Hematopoietic multipotent progenitor cell treated with erythropoietin and hydrocortisone succinate and interleukin-3 and kit ligand, for 17 days (in vitro differentiated cells): ENCODE measurements at places on chromosomes 1 and 21.

DNA sequence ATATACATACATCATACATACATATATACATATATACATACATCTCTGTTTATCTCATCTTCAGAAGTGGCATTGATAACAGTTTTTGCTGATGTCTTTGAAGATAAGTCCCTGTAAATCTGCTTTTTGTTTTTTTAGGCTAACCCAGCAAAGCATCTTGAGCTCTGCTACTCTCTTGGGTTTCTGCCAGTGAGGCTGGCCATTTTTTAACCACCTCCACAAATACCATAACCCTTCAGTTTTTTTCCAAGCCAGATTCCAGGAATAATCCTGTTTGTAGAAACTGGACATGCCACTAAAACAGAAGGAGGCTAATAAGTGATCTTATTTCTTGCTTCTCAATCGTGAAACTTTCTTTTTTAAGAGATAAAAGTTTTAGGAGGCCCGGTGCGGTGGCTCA, 21.6 kb downstream of the SDHC start:
- no peak for DNase-seq

- no peak for DNase-seq
Measured at GRCh38 chr1:194298007-194298598, 1111.7 kb upstream of the B3GALT2 start.

- no peak for DNase-seq
Measured at GRCh38 chr1:115976921-115977498, 697 bp downstream of the SLC22A15 start.

- DNase-seq: peak; percentile 57
Measured at GRCh38 chr21:45403825-45404729, 888 bp upstream of the COL18A1 start.

DNA sequence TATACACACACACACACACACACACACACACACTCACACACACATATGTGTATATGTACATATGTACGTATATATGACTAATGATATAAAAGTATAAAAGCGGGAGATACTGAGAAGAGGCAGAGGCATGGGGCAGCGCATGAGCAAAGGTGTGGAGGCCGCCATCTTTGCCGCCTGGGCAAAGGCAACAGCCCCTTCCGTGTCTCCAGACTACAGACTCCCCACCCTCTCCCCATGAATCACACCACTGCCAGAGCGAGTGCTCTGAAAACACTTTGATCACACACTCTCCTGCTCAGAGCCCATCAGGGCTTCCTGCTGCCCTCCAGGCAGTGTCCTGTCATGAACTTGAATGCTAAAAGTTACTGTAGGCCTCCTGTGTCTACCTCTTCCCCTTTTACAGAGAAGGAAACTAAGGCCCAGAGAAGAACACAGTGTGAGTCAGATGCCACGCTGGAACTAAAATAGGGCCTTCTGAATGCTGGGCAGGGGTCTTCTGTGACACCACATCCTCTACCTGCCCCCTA, 54.7 kb upstream of the SSBP3 start:
- DNase-seq: no peak

DNA sequence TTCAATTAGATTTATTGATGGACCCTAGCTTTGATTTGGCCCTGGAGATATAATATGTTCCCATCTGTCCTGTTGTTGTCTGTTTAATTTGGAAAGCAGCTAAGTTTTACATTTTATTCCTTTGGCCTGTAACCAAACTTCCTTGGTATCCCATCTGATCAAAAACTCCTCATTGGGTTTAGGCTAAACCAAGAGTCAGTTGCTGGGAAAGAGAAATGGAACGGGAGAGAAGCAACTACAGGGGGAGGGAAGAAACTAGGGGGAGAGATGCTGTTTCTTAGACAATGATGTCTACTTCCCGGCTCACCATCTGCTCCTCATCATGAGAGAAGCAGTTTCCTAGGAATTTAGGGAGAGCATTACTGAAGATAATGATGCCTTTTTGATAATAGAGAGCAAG, 141.8 kb downstream of the SYT2 start:
- DNase-seq: no peak

DNA sequence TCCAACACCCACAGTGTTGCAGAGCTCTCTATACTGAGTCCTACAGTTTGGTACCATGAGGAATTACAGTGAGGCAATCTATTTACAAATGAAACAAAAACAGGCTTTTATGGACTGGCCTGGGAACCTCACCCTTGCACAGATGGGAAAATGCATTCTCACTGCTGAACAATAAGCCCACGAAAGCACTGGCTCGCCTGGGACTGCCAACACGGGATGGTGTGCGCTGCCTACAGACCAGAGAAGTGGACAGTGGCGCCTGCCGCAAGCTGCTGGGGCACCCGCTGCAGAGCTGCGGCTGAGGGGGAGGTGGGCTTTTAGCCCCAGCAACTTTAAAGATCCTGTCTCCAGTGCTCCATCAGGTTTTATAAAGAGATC, 28.5 kb upstream of the ABCG1 start:
- DNase-seq: no peak

DNA sequence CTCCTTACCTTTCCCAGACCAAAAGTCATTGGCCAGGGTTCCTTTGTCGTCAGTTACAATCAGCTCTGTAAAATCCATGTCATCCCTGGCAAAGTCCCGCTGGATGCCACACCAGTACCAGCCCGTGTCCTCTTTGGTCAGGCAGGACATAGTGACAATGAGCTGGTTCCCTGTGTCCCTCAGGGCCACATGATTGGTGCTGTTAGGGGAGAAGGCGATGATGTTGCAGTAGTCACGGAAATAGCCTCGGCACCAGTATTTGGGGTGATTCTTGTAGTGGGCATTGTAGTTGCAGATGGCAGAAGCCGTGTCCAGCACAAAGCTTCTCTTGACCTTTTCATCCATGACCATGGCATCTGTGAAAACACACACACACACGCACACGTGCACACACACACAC, 14.8 kb downstream of the ADORA3 start:
- DNase-seq: no peak

- DNase-seq: no peak
Measured at GRCh38 chr1:230752407-230752806, 5.2 kb downstream of the CAPN9 start.

DNA sequence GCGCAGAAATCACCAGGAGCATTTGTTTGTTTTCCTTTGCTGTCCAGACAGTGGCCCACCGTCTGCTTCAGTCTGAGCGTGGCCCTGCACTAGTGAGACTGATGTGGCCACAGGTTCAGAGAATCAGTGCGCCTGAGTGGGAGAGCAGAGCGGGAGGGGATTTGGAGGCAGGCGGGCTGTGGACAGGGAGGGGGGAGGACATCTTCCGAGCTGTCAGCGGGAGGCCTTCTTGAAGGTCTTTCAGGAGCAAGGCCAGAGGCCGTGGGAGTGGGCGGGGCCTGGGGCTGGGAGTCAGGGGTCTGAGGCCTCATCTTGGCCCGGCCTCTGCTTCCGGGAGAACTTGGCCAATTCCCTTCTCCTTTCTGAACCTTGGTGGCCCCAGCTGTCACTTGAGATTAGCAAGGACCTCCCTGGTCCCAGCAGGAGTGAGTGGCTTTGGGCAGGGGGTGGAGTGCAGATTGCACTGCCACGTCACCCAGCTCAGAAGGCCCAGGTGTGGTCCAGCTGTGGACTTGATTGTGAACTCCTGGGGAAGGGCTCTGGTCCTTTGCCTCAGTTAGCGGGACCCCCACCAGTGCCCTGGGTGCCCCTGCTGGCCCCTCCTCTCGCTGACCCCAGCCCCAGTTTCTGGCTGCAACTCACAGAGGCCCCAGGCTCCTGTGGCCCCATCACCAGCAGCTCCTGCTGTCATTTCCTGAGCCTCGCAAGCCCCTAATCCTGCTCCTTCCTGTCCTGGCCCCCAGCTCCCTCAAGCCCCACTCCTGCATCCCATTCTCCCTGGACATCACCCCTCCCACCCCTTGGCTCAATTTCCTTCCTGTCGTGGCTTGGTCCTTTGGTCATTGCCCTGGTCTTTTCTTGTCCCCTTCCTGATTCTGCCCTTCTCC, 8.4 kb downstream of the TNFRSF1B start:
- DNase-seq: no peak

GRCh38 chr1:7669559-7670311, 101.4 kb upstream of the VAMP3 start:
- DNase-seq: peak; percentile 13

DNA sequence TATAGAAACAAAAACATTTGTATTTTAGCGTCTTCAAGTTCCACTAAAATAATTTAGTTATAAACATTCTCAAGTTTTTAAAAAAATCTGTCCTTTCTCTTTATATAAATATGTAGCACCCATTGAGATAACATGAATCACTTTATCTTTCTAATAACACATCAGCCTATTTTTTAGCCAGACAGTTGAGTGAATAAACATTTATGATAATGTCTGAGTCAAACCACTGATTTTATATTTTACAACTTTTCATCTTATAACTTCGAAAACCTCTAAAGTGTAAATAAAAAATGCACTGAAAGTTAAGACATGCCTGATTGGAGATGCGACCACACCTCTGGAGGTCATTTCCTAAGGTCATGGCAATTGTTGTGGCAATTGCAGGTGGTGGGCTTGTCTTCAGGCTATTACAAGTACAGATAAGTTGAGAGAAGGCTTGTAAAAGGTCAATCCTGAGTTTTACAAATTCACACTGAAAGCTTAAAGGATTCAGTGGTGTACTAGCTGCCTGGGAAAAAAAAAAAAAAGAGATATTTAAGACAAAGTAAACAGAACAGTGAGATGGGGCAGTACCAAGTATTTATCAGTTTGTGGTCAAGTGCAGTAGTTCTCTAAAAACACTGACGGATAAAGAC, 67.0 kb downstream of the INTS7 start:
- DNase-seq: no peak

GRCh38 chr1:179817789-179818188, 59.8 kb downstream of the TOR1AIP2 start:
- DNase-seq: no peak

DNA sequence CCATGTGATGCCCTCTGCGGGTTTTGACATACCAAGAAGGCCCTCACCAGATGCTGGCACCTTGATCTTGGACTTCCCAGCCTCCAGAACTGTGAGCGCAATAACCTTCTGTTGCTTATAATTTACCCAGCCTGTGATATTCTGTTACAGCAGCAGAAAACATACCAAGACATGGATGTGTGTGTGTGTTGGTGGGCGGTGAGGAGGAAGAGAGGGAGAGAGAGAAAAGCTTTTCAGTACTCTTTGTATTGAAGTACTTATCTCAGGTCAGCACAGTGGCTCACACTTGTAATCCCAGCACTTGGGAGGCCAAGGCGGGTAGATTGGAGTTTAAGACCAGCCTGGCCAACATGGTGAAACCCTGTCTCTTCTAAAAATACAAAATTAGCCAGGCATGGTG, 23.1 kb downstream of the TRAPPC10 start:
- no peak for DNase-seq

- DNase-seq: no peak
Measured at GRCh38 chr1:155971910-155972809, 6.2 kb downstream of the ARHGEF2 start.

- no peak for DNase-seq
Measured at GRCh38 chr1:214111796-214112195, 124.0 kb downstream of the PROX1 start.

GRCh38 chr21:37797403-37797802, 118.9 kb downstream of the KCNJ6 start:
- DNase-seq: no peak

DNA sequence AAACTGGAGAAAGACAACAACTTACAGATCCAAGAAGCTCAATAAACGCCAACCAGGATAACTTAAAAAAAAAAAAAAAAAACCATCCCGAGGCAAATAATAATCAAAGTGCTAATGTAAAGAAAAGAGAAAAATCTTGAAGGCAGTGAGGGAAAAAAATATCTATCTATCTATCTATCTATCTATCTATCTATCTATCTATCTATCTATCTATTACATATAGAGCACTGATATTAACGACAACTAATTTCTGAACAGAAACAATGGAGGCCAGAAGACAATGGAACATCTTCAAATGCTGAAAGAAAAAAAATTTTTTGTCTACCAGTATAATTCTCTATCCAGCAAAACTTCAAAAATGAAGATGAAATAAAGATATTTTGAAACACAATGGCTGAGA, 18.0 kb downstream of the PACC1 start:
- DNase-seq: no peak

- DNase-seq: peak; percentile 38
Measured at GRCh38 chr1:42146626-42147320, 6.4 kb upstream of the GUCA2B start.

- no peak for DNase-seq
Measured at GRCh38 chr1:182847105-182847504, 8.0 kb downstream of the DHX9 start.

DNA sequence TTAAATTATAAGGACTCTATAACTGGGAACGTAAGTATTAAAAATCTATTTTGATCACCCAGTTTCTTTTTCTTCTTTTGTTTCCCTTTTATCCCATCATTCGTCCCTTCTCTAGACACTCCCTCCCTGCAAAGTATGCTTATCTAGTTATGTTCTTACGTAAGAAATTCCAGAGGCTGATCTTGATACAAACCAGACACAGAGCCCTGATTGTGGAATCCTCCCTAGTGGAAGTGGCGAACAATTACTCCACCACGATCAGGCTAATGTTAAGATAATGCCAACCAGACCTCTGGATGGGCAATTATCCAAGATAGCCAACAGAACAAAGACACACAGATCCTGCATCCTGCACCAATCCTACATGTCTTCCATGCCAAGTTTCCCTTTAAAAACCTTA, 1557.4 kb downstream of the PLA2G4A start:
- DNase-seq: no peak

DNA sequence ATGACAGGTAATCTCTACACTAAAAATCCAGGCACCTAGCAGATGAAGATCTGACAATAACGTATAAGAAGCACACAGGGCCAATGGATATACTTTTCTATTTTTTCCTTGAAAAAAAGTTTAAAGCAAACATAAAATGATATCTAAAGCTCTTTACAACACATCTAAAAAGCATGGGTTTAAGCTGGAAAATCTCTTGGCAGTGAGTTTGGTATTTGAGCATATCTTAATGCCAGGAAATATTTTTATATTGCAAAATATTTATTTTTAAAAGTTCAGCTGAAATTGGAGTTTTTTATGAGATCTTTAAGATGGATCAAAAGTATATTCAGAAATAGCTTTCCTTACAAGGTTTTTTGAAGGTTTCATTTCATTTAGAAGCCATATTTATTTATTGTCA, 40.5 kb downstream of the SLC5A9 start:
- no peak for DNase-seq

GRCh38 chr1:175755516-175756070, 12.2 kb upstream of the TNR start:
- DNase-seq: no peak

DNA sequence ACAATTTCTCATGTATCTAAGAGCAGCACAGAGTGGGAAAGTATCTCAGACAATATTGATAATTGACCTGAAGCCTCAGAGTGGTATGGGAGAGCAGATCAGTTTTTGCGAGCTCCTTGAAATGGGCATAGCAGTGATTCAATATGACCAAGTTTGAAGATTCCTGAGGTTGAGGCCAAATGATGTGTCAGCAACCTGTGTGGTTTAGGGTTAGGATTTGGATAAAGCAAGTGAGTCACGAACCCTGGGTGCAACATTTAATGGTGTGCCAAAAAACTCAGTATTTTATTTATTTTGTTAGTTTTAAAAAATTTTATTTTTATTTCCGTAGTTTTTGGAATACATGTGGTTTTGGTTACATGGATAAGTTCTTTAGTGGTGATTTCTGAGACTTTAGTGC, 92.5 kb upstream of the C21orf91 start:
- DNase-seq: no peak
